Uterus (tissue), 4 donors: ENCODE measurements at places on chromosomes 11 and 22.

GRCh38 chr11:620935-621814 lies 3.6 kb downstream of the CDHR5 start:
- DNase-seq, result no peak

GRCh38 chr11:101456812-101457211 lies 127.0 kb downstream of the TRPC6 start:
- DNase-seq, result no peak

- DNase-seq, result no peak
Measured at GRCh38 chr22:37232140-37232998, 11.7 kb downstream of the RAC2 start.

DNA sequence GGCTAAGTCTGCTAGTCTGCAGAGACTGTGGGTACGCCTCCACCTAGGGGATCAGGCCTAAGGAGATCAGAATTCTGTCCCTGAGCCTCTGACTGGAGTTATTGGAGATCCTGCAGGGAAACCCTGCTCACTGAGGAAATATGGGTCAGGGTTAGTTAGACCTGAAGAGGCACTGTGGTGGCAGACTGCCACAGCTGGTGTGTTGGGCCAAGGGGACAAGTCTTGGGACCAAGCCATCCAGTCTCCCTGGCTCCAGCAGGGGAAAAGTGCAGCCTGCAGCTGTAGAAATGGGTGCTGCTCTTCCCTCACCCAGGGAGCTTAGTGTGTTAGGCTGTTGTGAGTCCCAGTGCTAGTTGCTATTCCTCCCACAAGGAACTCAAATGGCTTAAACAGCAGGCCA lies 334.8 kb upstream of the LARGE1 start:
- DNase-seq, result no peak
